ENCODE measurements at places on chromosomes 7 and 10. TPM values are rescaled to one million over a fixed set of nuclear protein-coding genes. Genes with fewer than 3 reads are reported as not detected.

Gene FOXI2
- polyA plus RNA-seq, result 1.2 TPM

Gene ZFYVE27
- polyA plus RNA-seq, result 35.1 TPM

Gene PLXNA4
- polyA plus RNA-seq, result 15.6 TPM

Gene OR9A2
- polyA plus RNA-seq, result not detected

Gene CARD11
- 1.1 TPM for polyA plus RNA-seq

Gene LRRC4
- polyA plus RNA-seq, result 5.8 TPM

Gene EFCAB10
- polyA plus RNA-seq, result 2.2 TPM

Gene SEMA3D
- 57.7 TPM for polyA plus RNA-seq

Gene CYP3A4
- 0.42 TPM for polyA plus RNA-seq

Gene LRIT2
- polyA plus RNA-seq, result not detected

Gene CDC14C
- 0.08 TPM for polyA plus RNA-seq

Gene CHST3
- 15.4 TPM for polyA plus RNA-seq

Gene PNLIPRP1
- polyA plus RNA-seq, result 0.13 TPM

Gene DYNC1I1
- polyA plus RNA-seq, result 0.98 TPM

Gene JCAD
- 29.7 TPM for polyA plus RNA-seq

Gene PRKAR2B
- 41.2 TPM for polyA plus RNA-seq

Gene MGMT
- 13.8 TPM for polyA plus RNA-seq

Gene FUOM
- polyA plus RNA-seq, result 18.1 TPM

Gene ANKRD30A
- polyA plus RNA-seq, result not detected

Gene KLF14
- 0.76 TPM for polyA plus RNA-seq

Gene LIPJ
- polyA plus RNA-seq, result 0.10 TPM

Gene SPDYE16
- polyA plus RNA-seq, result 6.2 TPM

Gene PCBD1
- 89.2 TPM for polyA plus RNA-seq

Gene STMP1
- 76.5 TPM for polyA plus RNA-seq

Gene STAG3
- 30.7 TPM for polyA plus RNA-seq

Gene MET
- 52.6 TPM for polyA plus RNA-seq

Gene GSTO1
- 87.5 TPM for polyA plus RNA-seq

Gene VWA2
- polyA plus RNA-seq, result 2.3 TPM

Gene ASB4
- 0.10 TPM for polyA plus RNA-seq

Gene TMEM176A
- polyA plus RNA-seq, result 90.9 TPM

Gene C7orf33
- polyA plus RNA-seq, result not detected

Gene CDHR1
- 1.0 TPM for polyA plus RNA-seq
